Lung (tissue), 17 donors: ENCODE measurements at places on chromosomes 13 and 19. TPM values are rescaled to one million over a fixed set of nuclear protein-coding genes. Genes with fewer than 3 reads are reported as not detected.
A peak's percentile ranks its signal among the peaks of the same experiment; 100 is the strongest.

GRCh38 chr19:41166944-41167804, 25.8 kb upstream of the CYP2S1 start:
- H3K4me1 ChIP-seq = no peaks in the 10 kb centered on the region
- H3K27me3 ChIP-seq = no peaks in the 10 kb centered on the region
- H3K27ac ChIP-seq = no peak overlapping the region
- H3K4me3 ChIP-seq = no peak overlapping the region
- DNase-seq = no peak

- no peak overlapping the region for H3K4me3 ChIP-seq
- no peaks in the 10 kb centered on the region for H3K27me3 ChIP-seq
- no peak overlapping the region for H3K27ac ChIP-seq
- H3K36me3 ChIP-seq = no peaks in the 10 kb centered on the region
- no peak for DNase-seq
Observed at GRCh38 chr19:29548483-29549085, 22.8 kb downstream of the VSTM2B start.

GRCh38 chr13:32811297-32811800, 204.9 kb upstream of the KL start:
- no peak overlapping the region for H3K27ac ChIP-seq
- DNase-seq = no peak
- no peaks in the 10 kb centered on the region for H3K4me1 ChIP-seq
- no peaks in the 10 kb centered on the region for H3K36me3 ChIP-seq
- no peaks in the 10 kb centered on the region for H3K27me3 ChIP-seq

GRCh38 chr19:11479090-11479897, 1.6 kb downstream of the ELAVL3 start:
- H3K27me3 ChIP-seq = peaks cover 42% of the 10 kb centered on the region
- no peaks in the 10 kb centered on the region for H3K4me1 ChIP-seq
- no peaks in the 10 kb centered on the region for H3K36me3 ChIP-seq
- H3K27ac ChIP-seq = no peak overlapping the region

DNA sequence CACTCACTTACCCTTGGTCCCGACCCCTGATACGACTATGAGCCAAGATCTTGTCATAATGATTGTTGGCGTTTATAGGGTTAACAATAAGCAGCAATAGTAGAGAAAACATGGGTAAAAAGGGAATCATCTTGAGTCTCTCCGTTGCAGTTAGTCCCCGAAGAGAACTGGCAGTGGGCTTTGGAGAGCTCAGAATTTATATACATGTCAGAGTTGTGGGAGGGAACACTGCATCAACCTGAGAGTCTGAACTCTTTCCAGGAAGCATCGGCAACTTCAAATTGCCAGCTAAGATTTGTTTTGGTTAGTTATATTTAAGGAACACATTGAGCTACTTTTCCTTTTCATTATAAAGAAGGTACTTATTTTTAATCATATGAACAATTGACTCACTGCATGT, at the start of gene POSTN:
Gene POSTN (minus strand): TSS at position 172 of the 400 bp plus-strand sequence. CDS start 42 bp downstream, at position 130.
- peaks cover 60% of the 10 kb centered on the region for H3K4me1 ChIP-seq
- DNase-seq = peak; percentile 89
- H3K27ac ChIP-seq = no peak within 1 kb of the TSS
- no peaks in the 10 kb centered on the region for H3K36me3 ChIP-seq
- no peaks in the 10 kb centered on the region for H3K27me3 ChIP-seq

DNA sequence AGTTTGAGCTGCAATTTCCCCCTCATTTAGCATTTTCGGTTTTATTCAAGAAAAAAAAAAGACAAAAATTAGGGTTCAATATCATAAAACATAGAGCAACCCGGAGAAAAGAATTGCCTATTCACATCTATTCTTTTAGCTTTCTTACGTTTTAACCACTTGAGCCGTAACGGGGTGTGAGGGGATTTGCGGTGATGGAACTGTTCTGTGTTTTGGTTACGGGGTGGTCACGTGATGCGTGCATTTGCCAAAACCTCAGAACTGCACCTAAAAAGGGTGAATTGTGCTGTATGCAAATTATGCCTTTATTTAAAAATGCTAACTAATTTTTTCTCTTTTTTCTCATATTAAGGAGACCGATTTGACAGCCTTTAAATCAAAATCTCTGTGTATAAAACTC, 22.1 kb downstream of the CLEC11A start:
- no peaks in the 10 kb centered on the region for H3K4me1 ChIP-seq
- no peaks in the 10 kb centered on the region for H3K36me3 ChIP-seq
- H3K27ac ChIP-seq = no peak overlapping the region
- no peak for DNase-seq
- H3K27me3 ChIP-seq = peaks cover 10% of the 10 kb centered on the region

DNA sequence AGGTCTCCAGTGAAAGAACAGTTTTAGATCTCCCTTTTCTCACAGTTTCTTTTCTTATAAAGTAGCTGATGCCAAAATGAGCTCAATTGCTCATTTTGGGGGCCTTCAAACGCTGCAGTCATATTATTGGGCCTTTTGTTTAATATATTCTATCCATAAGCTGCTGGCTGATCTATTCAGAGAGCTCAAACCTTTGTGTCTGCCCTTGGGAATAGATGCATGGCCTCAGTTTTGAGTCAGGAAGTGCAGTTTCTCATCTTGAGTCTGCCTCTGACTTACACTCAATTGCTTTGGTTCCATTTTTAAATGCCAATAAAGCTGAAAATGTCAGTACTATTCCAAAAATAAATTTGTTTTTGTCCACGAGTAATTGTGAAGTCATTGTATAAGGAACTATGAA, 468.9 kb downstream of the KLF12 start:
- no peak for DNase-seq
- no peaks in the 10 kb centered on the region for H3K27me3 ChIP-seq
- H3K4me3 ChIP-seq = no peak overlapping the region
- no peak overlapping the region for H3K27ac ChIP-seq

DNA sequence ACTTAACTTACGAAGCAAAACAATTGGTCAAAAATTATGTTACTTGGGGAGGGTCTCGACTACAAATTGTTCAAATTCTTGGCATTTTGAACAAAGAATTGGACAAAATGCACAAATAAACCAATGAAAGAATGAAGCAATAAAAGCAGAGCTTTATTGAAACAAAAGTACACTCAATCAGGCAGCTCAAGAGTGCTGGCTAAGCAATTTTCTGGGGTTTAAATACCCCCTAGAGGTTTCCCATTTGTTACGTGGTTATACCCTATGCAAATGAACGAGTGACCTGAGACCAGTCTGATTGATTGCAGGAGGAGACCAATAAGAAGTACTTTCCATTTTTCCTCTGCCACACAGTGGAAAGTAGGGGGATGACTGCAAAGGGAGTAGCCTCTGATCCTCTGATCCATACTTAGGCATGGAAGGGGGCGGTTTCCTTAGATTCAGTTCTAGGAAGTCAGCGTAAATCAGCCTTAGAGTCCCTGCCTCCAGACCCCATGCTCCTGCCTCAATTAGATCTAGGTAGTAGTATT, 228.6 kb downstream of the EFNB2 start:
- no peaks in the 10 kb centered on the region for H3K27me3 ChIP-seq
- no peak for DNase-seq

DNA sequence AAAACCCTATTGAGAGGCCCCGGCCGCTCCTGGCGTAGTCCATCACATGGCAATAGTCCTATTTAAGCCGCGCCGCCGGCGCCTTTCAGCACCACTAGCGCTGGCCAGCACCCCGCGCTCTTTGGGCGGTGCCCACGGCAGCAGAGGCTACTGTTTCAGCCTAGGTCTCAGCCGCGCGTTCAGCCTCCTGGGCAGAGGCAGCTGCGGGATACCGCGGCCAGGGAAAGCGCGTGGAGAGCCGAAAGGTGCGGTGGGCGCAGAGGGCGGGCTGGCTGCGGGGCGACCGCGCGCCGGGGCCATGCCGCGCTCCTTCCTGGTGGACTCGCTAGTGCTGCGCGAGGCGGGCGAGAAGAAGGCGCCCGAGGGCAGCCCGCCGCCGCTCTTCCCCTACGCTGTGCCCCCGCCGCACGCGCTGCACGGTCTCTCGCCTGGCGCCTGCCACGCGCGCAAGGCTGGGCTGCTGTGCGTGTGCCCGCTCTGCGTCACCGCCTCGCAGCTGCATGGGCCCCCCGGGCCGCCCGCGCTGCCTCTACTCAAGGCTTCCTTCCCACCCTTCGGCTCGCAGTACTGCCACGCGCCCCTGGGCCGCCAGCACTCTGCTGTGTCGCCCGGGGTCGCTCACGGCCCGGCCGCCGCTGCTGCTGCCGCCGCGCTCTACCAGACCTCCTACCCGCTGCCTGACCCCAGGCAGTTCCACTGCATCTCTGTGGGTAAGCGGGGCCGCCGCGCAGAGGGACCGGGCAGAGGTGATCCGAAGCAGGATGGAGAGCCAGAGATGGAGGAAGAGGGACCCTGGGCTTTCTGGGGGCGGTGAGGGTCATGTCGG, at the start of gene GSX1:
Gene GSX1 (plus strand): TSS at position 91 of the 826 bp plus-strand sequence. CDS start 208 bp downstream, at position 299.
- no peak within 1 kb of the TSS for H3K4me3 ChIP-seq
- peaks cover 42% of the 10 kb centered on the region for H3K27me3 ChIP-seq
- peaks cover 7% of the 10 kb centered on the region for H3K4me1 ChIP-seq
- H3K36me3 ChIP-seq = no peaks in the 10 kb centered on the region

DNA sequence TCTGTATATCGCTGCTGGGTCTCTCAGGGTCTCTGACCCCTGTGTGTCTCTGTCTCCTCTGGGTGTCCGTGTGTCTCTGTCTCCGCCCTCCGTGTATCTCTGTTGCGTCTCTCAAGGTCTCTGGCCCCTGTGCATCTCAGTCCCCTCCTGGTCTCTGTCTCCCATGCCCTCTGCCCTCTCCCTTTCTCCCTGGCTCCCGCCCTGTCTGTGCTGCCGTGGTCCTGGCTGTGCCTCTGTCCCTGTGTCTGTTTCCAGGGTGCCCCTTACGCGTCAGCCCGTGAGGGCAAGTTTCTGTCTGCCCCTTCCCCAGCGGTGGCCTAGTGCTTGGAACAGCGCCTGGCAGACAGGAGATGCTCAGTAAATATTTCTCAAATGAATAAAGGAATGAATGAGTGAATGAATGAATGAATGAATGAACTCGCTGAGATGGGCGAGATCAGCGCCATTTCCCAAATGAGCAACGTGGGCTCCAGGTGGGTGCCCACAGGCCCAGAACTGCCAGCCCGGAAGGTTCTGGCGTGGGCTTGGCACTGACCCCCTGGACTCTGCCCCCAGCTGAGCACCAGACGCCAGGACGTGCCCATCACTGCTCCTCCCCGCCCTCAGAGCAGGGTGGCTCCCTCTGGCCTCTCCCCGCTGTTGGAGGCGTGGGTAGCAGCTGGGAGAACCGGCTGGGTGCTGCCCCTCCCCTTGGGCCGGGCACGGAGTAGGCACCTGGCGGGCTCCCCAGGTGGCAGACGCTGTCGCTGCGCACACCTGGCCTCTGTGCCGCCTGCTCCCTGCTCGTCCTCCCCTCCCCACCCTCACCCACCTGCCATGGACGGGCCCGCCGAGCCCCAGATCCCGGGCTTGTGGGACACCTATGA, at the start of gene SULT2B1:
Gene SULT2B1 (plus strand): TSS at position 736 of the 866 bp plus-strand sequence. CDS start 81 bp downstream, at position 817.
- no peaks in the 10 kb centered on the region for H3K4me1 ChIP-seq
- H3K36me3 ChIP-seq = no peaks in the 10 kb centered on the region
- DNase-seq = no peak
- no peaks in the 10 kb centered on the region for H3K27me3 ChIP-seq

- H3K4me1 ChIP-seq = no peaks in the 10 kb centered on the region
- no peak for DNase-seq
- H3K36me3 ChIP-seq = no peaks in the 10 kb centered on the region
Observed at GRCh38 chr13:86269511-86269910, 470.3 kb upstream of the SLITRK6 start.

GRCh38 chr19:7994114-7994513, 11.3 kb downstream of the ELAVL1 start:
- no peaks in the 10 kb centered on the region for H3K27me3 ChIP-seq
- H3K27ac ChIP-seq = no peak overlapping the region
- H3K36me3 ChIP-seq = peaks cover 13% of the 10 kb centered on the region
- H3K4me3 ChIP-seq = no peak overlapping the region
- no peaks in the 10 kb centered on the region for H3K4me1 ChIP-seq
- no peak for DNase-seq

DNA sequence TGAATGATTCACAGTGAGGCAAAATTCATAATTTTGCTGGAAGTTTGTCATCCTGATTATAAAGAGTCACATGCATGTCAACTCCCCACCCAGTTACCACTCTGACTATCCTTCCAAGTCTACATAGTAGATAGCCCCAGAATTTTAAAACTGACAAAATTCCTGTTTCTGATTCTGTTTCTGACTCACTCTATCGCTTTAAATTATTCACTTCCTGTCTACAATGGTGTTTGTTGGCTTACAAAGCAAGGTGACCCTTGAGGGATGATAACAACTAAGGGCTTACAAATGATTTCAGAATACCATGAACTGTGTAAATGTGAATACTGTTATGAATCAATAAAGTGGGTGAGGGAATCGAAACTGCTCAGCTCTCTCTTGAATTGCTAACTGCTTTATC, 98.7 kb upstream of the KL start:
- no peak for DNase-seq
- H3K27me3 ChIP-seq = no peaks in the 10 kb centered on the region
- no peaks in the 10 kb centered on the region for H3K36me3 ChIP-seq
- H3K27ac ChIP-seq = no peak overlapping the region

DNA sequence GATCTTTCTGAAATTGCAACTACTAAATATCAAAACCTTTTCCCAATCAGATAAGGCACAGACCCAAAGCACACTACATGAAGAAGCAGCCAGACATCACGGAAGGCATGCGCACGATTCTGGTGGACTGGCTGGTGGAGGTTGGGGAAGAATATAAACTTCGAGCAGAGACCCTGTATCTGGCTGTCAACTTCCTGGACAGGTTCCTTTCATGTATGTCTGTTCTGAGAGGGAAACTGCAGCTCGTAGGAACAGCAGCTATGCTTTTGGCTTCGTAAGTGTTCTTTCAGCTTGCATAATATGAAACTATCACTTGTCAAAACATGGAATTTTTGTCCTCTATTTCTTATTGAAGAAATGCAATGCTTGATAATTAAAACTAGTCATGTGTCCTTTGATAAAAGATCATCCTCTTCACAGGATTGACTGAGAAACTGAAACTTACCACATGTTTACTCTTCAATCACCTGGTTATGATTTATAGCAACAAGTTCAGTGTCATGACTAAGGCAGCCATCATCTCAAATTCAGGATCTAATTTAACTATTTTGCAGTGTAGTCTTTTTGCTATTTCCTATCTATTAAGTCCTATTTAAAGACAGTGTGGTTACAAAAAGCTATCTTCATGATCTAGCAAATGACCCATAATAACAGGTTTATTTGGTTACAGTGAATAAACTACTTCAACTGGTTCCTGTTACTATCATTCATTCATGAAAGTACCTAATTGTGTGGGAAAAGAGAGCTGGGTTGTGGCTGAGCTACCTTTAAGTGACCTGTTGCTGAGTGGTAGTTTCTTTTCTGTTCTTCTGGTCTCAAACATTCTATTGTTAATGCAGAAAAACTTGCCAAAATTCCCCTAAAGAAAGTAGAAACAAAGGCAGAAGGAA, 6.5 kb downstream of the CCNA1 start:
- H3K36me3 ChIP-seq = no peaks in the 10 kb centered on the region
- DNase-seq = no peak
- H3K4me3 ChIP-seq = no peak overlapping the region
- H3K4me1 ChIP-seq = no peaks in the 10 kb centered on the region
- H3K27me3 ChIP-seq = peaks cover 32% of the 10 kb centered on the region
- no peak overlapping the region for H3K27ac ChIP-seq

Gene PALM3
- total RNA-seq = 14.3 TPM

Gene SCAF1
- 80.2 TPM for total RNA-seq

Gene ZNF681
- 2.1 TPM for total RNA-seq

Gene ABHD13
- 17.5 TPM for total RNA-seq

Gene CRLF1
- 36.9 TPM for total RNA-seq

Gene EGLN2
- 130 TPM for total RNA-seq

Gene NPAS1
- 1.0 TPM for total RNA-seq

Gene WDR87
- total RNA-seq = not detected

Gene TMEM272
- total RNA-seq = 0.09 TPM
